Caco-2 (cell line): ENCODE measurements at places on chromosomes 6 and 20. TPM values are rescaled to one million over a fixed set of nuclear protein-coding genes. Genes with fewer than 3 reads are reported as not detected.

DNA sequence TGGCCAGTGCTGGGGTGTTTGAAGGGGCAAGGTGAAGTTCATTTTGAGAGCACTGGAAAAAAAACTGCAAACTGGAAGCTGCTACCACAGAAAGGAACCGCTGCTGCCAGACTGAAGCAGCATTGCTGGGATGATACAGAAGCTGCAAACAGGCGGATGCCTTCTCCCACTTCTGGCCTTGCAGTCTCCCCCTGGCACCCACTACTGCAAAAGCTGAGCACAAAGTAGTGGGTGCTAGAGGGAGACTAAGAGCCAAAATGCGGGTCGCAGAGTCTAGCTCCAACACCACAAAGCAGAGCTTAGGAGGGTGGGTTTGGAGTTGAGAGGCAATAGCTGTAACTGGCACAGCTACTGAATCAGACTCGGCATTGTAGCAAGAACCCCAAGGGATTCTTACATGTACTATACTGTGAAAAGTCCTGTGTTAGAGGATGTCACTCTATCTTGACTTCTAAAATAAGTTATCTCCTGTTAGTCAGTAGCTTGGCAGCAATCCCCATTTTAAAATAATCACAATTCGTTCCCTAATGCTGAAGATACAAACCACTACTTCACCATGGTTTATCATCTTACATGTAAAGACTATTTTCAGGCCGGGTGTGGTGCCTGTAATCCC lies 44.0 kb upstream of the COL21A1 start:
- DNase-seq: no peak
- H3K4me3 ChIP-seq: no peak overlapping the region

The TGM2 gene
- 138 and 162 TPM in 2 replicates for total RNA-seq

The FOXC1 gene
- total RNA-seq: 6.8 and 7.1 TPM in 2 replicates

DNA sequence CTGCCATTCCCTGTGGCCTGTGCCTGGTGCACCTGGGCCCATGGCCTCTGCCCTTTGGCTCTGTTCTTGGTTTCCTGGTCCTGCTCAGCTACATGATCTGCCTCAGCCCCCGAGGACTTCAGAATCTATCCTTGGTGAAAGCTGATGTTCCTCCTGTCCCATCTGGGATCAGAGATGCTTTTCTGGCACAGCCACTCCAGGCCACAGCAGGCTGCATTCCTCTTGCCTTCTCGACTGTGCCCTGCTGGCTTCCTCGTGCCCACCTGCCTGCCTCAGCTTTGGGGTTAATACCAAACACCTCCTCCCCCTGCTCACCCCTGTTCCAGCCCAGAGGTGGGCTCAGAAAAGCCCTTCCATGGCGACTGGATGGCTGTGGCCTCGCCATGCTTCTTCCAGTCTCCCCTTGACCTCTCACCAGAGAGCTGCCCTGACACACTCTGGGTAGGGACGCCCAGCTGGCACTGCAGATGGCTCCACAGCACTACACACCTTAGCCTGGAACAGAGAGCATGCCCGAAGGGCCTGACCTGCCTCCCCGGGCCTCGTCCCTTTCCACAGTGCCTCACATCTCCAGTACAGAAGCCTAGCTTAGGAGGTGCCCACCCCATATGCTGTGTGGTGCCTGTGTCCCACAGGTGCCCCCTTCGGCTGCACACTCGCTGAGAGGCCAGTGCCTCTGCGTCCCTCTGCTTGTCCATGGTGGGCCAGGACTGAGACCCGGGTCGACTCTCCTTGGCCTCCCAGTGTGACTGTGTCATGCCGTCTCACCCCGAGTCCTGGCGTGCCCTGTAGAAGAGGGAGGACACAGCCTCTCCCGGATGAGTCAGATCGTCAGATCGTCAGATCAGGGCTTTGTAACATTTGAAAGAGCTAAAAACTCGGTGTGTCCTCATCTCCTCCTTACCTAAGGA lies 148.8 kb downstream of the DTNBP1 start:
- no peaks in the 10 kb centered on the region for H3K4me1 ChIP-seq
- no peak for DNase-seq
- H3K4me3 ChIP-seq: no peak overlapping the region
- no peak overlapping the region for H3K27ac ChIP-seq

DNA sequence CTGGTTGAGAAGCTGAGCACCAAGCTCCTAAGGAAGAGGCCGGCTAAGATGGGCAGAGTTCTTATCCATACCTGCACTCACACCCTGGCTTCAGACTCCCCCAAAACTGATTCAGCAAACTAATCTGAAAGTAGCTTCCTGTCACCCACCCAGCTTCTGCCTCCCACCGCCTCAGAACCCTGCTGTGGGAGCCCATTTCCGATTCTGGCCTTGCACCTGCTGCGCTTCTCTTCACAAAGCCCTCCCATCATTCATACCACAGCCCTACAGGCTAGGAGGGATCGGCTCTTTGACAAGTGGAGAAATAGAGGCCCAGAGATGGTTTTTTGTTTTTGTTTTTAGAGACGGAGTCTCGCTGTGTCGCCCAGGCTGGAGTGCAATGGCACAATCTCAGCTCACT lies 28.7 kb downstream of the HM13 start:
- no peak overlapping the region for H3K4me3 ChIP-seq
- peaks cover 8% of the 10 kb centered on the region for H3K36me3 ChIP-seq
- H3K27ac ChIP-seq: no peak overlapping the region

DNA sequence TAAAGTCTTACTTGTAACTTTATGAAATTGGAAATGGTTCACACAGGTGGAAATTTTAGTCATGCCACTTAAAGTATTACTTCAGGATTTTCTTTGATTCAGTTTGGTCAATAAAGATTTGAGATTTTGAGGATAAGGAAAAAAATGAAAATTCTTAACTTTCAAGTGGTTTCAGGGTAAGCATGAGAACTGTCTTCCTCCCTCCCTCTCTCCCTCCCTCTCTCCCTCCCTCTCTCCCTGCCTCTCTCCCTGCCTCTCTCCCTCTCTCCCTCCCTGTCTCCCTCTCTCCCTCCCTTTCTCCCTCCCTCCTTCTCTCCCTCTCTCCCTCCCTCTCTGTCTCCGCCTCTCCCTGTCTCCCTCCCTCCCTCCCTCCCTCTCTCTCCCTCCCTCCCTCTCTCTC lies 36.9 kb downstream of the L3MBTL3 start:
- no peaks in the 10 kb centered on the region for H3K27me3 ChIP-seq
- H3K27ac ChIP-seq: no peak overlapping the region
- no peaks in the 10 kb centered on the region; the same call in 1 of the 2 replicates for H3K36me3 ChIP-seq
- no peak for DNase-seq
- no peaks in the 10 kb centered on the region for H3K4me1 ChIP-seq

The SLC22A1 gene
- total RNA-seq: 1.5 and 2.0 TPM in 2 replicates

The DLK2 gene
- total RNA-seq: 0.75 and 1.2 TPM in 2 replicates
